Lung (tissue), 17 donors: ENCODE measurements at places on chromosomes 2 and 18.

GRCh38 chr2:207254591-207255464 lies 89.1 kb upstream of the KLF7 start:
- DNase-seq = no peak

GRCh38 chr2:76180676-76181075 lies 470.0 kb upstream of the GCFC2 start:
- no peak for DNase-seq

DNA sequence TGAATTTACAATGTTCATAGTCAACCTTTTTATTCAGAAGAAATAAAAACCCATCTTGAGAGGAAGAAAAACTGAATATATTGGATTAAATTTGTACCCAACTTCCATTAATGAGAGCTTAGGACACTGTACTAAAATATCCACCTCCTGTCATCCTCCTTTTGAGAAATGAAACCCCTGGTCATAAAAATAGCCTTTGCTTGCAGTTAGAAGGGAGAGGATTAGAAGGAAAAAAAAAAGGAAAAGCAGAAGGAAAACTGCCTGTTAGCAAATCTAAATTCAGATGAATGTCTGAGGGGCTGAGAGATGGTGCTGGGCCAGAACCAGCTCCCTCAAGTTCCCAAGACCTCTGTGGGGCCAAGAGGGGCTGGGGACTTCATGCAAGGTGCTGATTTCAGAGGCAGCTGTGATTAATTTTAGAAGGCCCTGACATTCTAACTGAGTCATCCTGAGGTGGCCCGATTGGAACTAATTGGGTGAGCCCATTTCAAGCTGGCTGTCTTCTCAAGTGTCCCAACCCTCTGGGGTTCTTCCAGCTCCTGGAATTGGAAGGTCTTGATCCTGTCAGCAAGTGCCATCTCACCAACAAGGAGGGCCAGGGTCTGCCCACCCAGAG lies 38.4 kb upstream of the BIN1 start:
- DNase-seq = no peak

GRCh38 chr2:70479816-70480215 lies 73.8 kb downstream of the TGFA start:
- DNase-seq = no peak

DNA sequence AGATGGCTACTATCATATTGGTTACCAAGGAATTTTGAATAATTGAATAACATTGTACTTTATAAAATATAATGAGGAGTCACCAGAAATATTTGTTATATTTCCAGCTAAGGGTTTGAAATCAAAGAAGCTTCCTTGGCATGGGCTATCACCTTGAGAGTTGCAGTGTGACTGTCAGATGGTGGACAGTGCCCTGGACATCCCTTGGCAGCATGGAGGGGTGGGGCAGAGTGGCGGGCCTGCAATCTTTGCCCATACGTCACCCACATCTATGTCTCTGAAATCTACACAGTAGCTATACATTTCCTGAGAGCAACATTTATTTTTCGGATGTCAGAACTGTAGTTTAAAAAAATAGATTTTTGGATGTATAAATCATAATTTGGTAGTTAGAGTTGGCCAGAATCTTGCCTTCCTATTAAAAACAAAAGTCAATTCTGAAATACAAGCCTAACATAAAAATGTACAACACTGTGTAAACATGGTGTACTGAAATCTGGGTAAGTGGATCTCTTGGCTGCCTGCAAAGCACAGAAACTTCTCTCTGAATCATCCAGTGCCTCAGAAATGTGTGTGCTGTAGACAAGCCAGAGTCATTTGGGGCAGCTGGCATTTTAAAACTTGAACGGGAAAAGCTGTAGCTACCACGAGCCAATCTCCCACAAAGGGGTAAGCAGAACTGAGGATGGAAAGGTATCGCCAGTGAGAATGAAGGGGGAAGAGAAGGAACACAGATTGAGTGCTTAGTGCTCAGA lies 124.2 kb upstream of the ARHGAP28 start:
- DNase-seq = peak; percentile 38

DNA sequence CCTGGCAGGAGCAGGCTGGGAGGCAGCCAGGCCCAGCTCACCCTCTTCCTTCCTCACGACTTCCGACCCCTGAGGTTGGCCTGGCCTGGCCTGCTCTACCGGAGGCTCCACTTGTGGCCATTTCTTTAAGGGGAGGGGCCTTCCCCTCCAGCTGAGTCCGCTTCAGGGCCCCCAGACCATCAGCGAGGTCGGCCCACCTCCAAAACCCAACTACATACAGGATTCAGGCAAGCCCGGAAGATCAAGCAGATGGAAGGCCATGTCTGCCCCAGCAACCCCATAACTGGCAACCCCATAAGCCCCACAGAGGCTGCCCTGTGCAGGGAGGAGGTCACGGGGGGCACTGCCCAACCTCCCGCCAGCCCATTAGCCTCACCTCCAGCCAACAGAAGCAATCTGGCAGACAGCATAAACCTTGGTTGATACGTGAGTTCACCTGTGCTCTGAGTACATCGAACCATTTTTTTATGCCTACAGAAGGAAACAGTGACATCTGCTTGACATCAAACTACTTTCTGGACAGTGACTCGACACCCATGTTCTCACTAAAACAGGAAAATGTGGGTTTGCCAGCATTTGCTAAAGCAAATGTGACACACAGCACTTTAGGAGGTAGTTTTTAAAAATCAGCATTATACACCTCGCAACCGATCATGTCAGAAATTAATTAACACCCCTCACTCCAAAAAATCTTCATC lies 98.9 kb downstream of the EIPR1 start:
- DNase-seq = no peak

GRCh38 chr2:112481050-112481527 lies 867 bp upstream of the TTL start:
- DNase-seq = peak; percentile 83

DNA sequence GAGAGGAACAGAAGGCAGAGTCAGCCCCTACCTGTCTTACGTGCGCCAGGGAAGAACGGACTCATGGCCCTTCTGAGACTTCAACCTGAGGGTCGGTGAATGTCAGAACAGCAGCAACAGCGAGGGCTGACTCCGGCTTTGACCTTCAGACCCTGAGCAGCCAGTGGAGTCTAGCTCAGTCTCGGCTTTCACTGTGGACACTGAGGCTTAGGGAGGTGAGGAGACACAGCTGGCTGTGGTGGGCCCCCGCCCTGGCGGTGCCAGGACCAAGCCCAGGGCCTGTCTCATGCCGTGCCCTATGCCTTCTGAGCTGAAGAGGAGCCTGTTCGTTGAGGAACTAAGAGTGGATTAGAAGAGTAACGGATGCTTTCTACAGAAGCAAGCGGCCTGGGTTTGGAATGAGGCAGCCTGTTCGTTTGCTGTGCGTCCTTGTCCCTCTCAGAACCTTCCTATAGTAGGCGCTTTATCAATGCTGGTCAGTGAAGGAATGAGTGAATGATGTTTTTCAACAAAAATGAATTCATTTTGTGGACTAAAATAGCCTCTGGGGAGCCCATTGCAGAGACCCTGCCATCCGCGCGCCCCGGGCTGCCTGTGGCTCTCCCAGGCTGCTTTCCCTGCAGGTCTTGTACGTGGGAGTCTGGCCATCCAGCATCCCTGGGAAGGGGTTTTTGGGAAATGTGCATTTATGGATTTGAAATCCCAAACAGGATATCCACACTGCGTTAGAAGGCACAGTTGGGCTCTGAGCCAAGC lies 38.9 kb downstream of the ASB1 start:
- no peak for DNase-seq

- DNase-seq = no peak
Observed at GRCh38 chr18:55997151-55997561, 409.2 kb upstream of the TCF4 start.

- DNase-seq = peak; percentile 88
Observed at GRCh38 chr2:235746257-235746934, 252.6 kb downstream of the AGAP1 start.

- DNase-seq = peak; percentile 69
Observed at GRCh38 chr2:172404824-172405223, 22.6 kb upstream of the ITGA6 start.

GRCh38 chr2:195603998-195604397 lies 53.0 kb upstream of the SLC39A10 start:
- no peak for DNase-seq

DNA sequence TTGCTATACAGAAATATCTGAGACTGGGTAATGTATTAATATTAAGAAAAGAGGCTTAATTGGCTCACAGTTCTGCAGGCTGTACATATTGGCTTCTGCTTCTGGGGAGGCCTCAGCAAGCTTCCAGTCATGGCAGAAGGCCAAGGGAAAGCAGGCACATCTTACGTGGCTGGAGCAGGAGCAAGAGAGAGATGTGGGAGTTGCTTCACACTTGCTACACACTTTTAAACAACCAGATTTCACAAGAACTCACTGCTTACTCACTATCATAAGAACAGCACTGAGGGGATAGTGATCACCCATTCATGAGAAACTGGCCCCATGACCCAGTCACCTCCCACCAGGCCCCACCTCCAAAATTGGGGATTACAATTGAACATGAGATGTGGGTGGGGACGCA lies 50.6 kb downstream of the MAPRE2 start:
- no peak for DNase-seq

DNA sequence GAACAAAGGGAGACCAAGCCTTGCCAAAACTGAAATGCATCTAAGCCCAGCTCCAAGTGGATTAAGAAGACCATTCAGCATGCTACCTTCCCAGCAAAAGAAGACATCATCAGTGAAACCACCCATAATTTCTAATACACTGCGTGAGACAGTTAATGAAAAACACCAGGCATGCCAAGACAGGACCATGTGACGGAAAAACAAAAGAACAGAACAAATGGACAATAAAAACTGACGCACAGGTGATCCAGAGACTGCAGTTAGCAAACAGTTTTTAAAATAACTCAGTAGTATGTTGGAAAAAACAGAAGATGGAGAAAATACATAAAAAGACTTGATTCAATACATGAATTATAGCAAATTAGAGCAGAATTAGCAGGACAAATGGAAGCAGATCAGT lies 15.3 kb downstream of the FAM168B start:
- no peak for DNase-seq

GRCh38 chr2:174003720-174004695 lies 38.8 kb upstream of the SP3 start:
- DNase-seq = no peak

- no peak for DNase-seq
Observed at GRCh38 chr2:205646680-205647079, 35.6 kb upstream of the NRP2 start.

GRCh38 chr2:197195518-197195917 lies 115.1 kb downstream of the ANKRD44 start:
- DNase-seq = peak; percentile 51
